ENCODE measurements at places on chromosomes 12 and 14.
A peak's percentile ranks its signal among the peaks of the same experiment; 100 is the strongest.

GRCh38 chr12:104218935-104219334, 3.4 kb downstream of the TXNRD1 start:
- DNase-seq = no peak

GRCh38 chr12:127041985-127042625, 1224.9 kb upstream of the TMEM132C start:
- DNase-seq = no peak

DNA sequence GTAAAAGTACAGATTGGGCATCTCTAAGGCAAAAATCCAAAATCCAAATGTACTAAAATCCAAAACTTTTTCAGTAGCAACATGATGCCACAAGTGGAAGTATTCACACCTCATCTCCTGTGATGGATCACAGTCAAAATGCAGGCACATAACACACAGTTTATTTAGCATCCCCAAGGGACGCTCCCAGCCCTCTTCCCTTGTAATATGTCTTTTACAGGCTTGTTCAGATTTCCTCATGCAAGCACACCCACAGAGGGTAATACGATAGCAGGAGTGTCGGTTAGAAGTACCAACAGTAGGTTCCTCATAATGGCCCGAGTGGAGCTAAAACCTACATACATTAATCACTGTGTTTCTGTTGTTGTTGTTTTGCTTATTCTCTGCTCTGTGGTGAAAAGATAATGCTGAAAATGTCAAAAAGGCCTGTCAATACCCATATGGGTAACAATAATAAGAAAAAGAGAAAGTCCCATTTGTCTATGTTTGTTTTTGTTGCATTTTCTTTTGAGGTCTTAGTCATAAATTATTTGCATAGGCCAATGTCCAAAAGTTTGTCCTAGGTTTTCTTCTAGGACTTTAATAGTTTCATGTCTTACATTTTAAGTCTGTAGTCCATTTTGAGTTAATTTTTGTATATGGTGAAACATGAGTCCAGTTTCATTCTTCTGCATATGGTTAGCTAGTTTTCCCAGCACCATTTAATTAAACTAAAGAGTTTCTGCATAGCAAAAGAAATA, 133.1 kb downstream of the LRIG3 start:
- DNase-seq = no peak

DNA sequence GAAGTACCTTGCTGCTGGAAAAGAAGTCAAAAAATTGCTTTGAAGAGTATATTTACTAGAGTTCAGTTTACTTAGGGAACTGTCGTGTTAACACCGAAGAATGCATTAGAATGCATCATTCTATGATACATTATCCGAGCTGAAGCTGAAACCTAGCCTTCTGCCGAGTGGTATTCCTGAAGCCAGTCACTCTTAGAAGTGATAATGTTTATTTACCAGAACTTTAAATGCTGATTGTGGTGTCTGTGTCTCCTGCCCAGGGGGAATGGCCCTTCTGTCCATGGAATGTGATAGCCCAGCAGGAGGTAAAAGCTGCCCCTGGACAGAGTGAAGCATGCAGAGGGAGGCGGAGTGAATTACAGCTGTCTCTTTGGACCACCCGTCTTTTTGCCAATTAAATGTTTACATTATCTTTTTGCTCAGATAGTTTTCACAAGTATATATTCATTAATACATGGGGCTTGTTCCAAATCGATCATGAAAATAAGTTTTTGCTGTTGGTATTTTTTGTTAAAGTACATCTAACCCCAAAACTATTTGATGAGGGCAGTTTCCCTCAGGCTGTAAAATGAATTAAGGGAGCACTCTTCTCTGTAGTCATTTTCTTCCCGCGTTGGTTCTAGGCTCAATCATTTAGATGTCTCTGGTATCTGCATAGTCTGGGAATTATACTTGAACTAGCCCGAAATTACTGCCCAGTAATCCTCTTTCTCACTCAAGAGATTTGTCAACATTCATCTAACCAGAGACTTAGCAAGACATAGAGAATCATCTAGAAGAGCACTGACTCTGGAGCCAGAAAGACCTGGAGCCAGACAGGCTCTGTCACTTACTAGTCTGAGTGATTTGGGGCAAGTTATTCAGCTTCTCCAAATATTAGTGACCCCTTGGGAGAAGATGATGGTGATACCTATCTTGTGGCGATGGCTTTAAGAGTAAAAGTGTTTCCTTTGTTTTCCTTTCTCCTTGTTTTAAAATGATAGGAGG, 147.6 kb downstream of the CRADD start:
- no peak for DNase-seq

DNA sequence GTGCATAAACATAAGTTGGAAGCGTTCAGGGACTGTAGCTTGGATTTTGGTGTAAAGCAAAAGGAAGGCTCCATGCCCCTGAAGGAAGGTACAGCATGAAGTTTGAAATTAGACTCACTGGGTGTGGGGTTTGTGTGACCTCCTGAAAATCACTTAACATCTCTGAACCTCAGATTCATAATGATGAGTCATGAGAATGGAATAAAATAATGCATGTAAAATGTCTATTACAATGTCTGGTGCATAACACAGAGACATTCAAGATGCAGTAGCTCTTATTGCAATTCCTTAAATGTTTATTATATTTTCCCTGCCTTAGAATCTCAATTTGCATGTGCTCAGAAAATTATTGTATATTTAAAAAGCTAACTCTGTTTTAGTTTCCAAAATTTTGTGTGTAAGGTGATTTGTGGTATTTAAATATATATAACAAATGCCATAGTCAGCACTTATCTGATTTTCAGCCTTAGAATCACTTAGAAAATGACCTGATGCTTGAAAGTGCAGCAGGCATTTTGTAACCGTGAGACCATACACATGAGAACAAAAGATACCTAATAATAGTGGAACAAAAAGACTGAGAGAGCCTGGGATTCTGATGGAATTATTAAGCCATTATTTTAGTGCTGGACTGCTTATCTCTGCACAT, 66.3 kb downstream of the E2F7 start:
- no peak for DNase-seq

DNA sequence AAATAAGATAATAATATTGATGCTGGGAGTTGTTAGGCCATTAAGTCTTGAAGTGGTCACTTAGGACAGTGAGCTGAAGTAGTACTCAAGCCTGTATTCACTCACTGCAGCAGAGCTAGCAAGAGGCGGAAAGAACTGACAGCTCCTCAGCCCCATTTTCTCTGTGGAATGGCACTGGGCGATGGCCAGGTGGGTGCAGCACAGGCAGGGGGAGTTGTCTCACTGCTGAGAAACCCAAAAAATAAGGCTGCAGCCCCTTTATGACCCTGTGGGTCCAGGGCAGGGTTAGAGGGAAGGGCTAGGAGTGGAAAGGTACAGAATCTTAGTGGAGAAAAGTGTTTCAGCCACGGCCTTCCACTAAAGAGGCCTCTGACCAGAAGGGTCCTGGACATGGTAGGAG, 35.5 kb downstream of the PDZRN4 start:
- no peak for DNase-seq

GRCh38 chr12:79183003-79183402, 318.4 kb downstream of the SYT1 start:
- no peak for DNase-seq

DNA sequence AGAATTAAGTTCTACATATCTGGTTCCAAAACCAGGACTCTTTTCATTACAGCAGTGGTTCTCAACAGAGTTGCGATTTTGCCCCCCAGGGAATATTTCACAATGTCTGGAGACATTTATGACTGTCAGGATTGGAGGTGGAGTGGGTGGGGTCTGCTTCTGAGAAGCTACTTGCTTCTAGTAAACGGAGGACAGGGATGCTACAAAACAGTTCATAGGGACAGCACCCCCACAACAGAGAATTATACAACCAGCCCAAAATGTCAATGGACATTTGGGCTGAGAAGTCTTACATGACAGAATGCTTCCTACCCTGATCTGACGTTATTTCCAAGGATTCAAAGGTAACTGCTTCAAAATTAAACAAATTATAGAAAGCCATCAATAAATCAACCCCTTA, 739 bp upstream of the SPATA7 start:
- DNase-seq = no peak

GRCh38 chr12:6916426-6917200, 2.2 kb downstream of the ENO2 start:
- no peak for DNase-seq

GRCh38 chr12:106132175-106133135, 6.3 kb downstream of the NUAK1 start:
- DNase-seq = no peak

DNA sequence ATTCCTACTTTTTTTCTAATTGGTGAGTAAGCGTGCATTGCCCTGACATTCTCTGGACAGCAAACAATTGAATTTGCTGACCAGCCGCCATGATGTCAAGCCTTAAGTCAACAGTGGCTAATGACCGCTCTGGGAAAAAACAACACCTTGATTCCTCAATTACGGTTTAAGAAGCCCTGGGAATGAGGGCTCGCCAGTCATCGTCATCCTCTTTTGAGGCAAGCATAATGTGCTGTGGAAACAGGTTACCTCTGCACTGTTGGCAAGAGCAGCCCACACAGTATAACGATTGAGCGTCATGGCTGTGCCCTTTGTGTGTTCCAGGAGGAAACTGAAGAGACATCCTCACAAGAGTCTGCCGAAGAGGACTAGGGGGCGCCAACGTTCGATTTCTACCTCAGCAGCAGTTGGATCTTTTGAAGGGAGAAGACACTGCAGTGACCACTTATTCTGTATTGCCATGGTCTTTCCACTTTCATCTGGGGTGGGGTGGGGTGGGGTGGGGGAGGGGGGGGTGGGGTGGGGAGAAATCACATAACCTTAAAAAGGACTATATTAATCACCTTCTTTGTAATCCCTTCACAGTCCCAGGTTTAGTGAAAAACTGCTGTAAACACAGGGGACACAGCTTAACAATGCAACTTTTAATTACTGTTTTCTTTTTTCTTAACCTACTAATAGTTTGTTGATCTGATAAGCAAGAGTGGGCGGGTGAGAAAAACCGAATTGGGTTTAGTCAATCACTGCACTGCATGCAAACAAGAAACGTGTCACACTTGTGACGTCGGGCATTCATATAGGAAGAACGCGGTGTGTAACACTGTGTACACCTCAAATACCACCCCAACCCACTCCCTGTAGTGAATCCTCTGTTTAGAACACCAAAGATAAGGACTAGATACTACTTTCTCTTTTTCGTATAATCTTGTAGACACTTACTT, 138.9 kb downstream of the HMGA2 start:
- DNase-seq = no peak

- no peak for DNase-seq
Measured at GRCh38 chr12:75923964-75924666, 107.5 kb downstream of the PHLDA1 start.

DNA sequence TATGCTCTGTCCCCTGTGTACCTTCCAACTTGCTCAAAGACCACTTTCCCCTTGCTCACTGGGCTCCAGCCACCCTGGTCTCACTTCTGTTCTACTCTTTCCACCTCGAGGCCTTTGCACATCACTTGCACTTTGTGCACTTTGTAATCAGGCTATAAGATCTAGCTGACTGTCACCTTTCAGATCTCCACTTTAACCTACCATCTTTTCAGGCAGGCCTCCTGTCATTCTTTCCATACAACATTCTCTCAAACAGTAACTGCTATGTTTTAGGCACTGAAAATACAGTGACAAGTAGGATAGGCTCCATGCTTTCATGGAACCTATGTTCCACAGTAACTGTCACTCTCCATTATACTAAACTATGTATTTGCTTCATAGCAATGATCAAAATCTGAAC, 14.0 kb downstream of the CPM start:
- no peak for DNase-seq

- DNase-seq = no peak
Measured at GRCh38 chr12:71242511-71242910, 84.7 kb upstream of the TSPAN8 start.

DNA sequence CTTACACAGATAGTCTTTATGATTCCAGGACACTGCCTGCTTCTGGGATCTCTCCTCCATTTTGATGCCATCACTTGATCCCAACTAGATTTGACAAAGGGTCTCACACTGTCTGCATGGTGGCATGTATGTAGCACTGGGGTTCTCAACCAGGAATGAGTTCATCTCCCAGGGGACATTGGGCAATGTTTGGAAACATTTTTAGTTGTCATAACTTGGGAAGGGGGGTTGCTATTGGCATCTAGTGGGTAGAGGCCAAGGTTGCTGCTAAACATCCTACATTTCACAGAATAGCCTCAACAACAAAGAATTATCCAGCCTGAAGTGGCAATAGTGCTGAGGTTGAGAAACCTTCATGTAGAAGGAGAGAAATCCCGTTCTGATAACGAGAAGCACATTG, 376.2 kb downstream of the DPF3 start:
- no peak for DNase-seq

- DNase-seq = no peak
Measured at GRCh38 chr12:95096852-95097251, 23.4 kb upstream of the NR2C1 start.

GRCh38 chr12:49821373-49822287, 6.6 kb downstream of the NCKAP5L start:
- no peak for DNase-seq

- no peak for DNase-seq
Measured at GRCh38 chr12:83210933-83211332, 524.2 kb downstream of the TMTC2 start.

DNA sequence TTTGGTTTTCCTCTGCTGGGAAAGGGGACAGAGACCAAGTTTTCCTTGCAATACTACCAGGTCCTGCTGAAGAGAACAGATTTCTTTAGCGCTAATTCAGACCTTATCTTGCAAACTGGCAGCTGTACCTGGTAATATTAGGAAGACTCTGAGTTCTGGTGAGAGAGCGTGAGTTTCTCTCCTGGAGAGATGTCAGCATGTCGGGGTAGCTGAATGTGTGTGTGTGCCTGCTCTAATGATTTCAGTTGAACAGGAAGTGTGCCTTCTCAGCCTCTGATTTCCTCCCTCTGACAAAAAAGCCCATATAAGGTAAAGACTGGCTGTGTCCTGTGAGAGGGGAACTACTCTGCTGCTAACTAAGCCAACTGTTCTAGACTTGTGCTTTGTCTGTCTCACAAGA, 10.3 kb upstream of the ERP27 start:
- DNase-seq = peak; percentile 38

DNA sequence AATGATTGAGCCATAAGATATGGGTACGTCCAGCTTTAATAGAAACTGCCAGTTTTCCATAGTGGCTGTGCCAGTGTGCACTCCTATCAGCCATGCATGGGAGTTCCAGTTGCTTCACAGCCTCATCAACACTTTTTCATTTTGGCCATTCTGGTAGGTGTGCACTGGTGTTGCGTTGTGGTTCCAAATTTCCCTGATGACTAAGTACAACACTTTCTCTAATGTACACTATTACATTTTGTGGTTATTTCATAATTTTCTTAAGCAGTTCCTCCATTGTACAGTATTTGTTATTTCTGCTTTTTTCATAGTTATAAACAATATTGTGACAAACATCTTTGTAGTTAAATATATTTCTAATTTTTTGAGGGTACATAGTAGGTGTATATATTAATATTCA, 21.5 kb upstream of the OAS1 start:
- no peak for DNase-seq
